ENCODE measurements at places on chromosomes 6 and 20.

- no peak for ATAC-seq
Measured at GRCh38 chr6:41358503-41358902, 23.1 kb downstream of the NCR2 start.

GRCh38 chr20:14581731-14582130 lies 244.3 kb upstream of the FLRT3 start:
- ATAC-seq, result no peak

DNA sequence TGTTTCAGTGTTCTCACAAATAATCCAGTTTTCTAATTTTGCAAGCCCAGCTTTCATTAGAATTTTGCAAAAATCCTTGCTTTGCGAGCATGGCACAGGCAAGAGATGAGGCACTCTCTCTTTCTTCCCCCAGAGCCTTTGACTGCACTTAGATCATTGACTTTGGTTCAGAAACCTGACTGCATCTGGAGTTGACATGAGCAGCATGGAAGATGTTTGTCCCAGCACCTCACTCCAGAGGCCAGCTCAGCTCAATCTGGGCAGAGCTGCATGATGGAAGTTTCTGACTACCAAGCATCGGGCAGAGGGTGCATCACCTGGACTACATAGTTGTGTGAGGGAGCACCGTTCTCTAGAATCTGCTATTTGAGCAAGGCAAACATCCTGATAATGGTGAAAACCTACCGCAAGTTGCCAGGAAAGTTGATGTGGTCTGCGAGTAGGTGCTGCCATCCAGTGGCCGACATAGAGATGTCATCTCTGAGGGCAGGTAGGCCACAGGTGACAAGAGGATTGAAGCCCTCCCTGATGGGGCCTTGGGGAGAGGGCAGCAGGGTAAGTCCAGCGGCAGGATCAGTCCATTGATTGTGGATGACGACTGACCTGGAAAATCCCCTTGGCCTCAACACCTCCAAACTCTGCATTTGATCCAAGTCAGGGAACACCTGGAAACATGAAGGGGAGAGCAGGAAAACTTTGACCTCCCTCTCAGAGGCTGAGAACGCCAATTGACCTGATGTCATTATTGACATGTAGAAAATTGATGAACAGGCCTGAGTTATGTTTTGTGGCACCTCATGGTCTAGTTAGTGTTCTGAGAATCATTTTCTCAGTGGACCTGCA lies 3.8 kb upstream of the LPA start:
- ATAC-seq, result no peak

DNA sequence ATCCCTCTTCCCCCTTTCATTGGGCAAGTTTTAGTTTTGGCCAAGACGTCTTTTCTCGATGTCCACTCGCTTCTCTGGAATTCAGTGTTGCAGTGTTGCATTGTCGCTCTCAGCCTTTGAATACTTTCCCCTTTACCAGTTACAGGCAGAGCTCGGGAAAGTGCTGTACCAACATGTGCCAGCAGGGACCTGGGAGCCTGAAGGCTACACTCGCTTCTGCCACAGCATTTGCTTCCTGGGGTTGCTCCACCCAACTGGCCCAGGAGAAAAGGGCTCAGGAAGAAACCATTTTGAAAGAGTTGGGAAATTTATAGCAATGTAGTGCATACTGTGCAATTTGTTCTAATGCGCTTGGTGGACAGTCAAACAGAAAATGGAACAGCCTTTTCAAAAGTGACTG lies 78.6 kb downstream of the LINC00237 start:
- ATAC-seq, result no peak

GRCh38 chr20:57536120-57536708 lies 11.3 kb upstream of the CTCFL start:
- no peak for ATAC-seq

DNA sequence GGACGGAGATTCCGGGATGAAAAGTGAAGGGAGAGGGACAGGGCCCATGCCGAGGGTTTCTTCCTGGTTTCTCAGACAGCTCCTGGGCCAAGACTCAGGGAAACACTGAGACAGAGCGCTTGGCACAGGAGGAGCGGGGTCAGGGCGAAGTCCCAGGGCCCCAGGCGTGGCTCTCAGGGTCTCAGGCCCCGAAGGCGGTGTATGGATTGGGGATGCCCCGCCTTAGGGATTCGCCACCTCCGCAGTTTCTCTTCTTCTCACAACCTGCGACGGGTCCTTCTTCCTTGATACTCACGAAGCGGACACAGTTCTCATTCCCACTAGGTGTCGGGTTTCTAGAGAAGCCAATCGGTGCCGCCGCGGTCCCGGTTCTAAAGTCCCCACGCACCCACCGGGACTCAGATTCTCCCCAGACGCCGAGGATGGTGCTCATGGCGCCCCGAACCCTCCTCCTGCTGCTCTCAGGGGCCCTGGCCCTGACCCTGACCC lies 55.0 kb upstream of the HLA-A start:
- peak; percentile 16 for ATAC-seq

- ATAC-seq, result no peak
Measured at GRCh38 chr6:15150207-15150606, 95.7 kb upstream of the JARID2 start.

- ATAC-seq, result no peak
Measured at GRCh38 chr6:127483399-127484055, 24.3 kb upstream of the KIAA0408 start.

GRCh38 chr20:22576273-22576672 lies 8.1 kb downstream of the FOXA2 start:
- ATAC-seq, result no peak

DNA sequence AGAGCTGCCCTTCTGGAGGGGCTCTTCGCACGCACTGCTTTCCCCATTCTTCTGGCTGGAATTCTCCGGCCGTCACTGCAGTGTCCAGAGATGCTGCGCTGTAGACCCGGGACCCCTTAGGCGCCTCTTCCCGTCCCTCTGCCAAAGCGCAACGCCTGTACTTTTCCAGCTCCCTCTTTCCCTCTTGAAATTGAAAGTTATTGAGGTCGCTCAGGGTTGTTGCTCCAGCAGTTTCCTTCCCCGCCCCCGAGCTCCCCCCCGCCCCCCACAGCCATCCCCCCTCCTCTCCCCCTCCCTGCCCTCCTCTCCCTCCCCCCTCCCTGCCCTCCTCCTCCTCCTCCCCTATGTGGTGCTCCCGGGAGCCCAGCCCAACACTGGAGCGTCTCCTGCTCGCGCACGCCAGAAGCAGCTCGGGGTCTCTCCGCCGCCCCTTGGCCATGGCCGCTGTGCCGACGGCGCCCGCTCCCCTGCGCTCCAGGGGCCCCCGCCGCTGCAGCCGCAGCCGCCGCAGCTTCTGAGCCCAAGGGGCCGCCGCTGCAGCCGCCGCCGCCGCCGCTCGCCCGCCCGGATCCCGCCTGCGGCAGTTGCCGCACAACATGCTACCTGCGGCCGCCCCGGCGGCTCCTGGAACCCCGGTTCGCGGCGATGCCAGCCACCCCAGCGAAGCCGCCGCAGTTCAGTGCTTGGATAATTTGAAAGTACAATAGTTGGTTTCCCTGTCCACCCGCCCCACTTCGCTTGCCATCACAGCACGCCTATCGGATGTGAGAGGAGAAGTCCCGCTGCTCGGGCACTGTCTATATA lies at the start of gene RSPO3:
Gene RSPO3 (plus strand): TSS at position 374 of the 804 bp plus-strand sequence. CDS start 522 bp downstream, outside the sequence.
- peak; percentile 31 for ATAC-seq

DNA sequence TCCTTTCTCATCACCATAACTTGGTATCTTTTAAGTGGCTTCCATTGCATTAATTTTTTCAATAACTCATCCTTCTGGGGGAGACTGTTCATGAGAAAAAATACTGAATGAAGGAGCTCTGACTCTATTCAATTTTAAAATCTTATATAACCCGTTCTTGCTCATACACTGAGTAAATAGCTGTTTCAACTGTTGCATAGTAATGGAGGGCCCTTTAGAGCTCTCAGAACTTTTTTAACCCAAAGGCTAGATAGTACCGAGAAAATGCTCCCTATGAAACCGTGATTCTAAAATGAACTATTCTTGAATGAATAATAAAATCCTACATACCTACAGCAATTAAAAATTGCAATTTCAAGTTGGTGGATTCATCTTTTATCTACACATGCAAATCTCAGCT lies 5.3 kb downstream of the SLC2A12 start:
- ATAC-seq, result no peak

DNA sequence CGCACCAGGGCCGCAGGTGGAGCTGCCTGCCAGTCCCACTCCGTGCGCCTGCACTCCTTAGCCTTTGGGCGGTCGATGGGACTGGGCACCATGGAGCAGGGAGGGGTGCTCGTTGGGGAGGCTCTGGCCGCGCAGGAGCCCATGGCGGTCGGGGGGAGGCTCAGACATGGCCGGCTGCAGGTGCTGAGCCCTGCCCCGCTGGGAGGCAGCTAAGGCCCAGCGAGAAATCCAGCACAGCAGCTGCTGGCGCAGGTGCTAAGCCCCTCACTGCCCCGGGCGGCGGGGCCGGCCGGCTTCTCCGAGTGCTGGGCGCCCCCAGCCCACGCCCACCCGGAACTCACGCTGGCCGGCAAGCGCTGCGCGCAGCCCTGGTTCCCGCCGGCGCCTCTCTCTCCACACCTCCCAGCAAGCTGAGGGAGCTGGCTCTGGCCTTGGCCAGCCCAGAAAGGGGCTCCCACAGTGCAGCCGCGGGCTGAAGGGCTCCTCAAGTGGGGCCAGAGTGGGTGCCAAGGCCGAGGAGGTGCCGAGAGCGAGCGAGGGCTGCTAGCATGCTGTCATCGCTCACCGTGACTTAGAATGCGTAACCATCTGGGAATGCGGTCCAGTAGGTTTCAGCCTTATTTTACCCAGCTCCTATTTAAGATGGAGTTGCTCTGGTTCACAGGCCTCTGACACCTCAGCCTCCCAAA lies 77.3 kb downstream of the C6orf52 start:
- no peak for ATAC-seq

DNA sequence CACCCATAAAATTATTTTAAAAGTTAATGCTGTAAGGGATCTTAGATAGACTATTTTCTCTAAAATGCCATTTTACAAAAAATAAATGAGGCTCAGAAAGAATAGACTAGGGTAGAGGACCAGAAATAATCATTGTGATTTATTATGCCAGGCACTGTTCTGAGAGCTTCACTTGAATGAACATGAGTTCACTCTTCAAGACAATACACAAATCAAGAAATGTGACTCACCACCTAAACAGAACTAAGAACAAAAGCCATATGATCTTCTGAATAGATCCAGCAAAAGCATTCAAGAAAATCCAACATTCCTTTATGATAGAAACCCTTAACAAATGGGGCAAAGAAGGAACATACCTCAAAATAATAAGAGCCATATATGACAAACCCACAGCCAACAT lies 582.0 kb downstream of the PKHD1 start:
- ATAC-seq, result no peak

- no peak for ATAC-seq
Measured at GRCh38 chr6:78896227-78896626, 28.9 kb downstream of the IRAK1BP1 start.

GRCh38 chr6:125415913-125416312 lies 114.1 kb upstream of the HDDC2 start:
- ATAC-seq, result no peak
